ENCODE measurements at places on chromosomes 2 and 18. TPM values are rescaled to one million over a fixed set of nuclear protein-coding genes. Genes with fewer than 3 reads are reported as not detected.

DNA sequence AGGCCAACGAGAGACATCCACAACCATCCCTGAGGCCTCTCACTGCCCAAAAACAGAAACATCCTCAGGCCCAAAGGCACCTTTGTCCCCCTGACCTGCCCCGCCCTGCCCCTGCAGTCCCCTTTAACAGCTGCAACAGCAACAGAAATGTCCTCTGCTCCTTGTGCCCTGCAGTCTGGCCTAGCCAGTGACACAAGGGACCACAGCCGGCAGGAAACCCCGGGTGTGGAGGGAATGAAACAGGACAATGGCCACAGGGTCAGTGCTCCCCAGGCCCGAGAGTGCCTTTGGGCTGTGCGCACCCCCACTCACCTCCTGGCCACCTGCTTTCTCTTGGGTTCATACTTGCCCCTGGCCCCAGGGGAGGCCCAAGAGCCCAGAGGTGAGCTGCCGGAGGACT, 35.6 kb downstream of the SNED1 start:
- DNase-seq = no peak

DNA sequence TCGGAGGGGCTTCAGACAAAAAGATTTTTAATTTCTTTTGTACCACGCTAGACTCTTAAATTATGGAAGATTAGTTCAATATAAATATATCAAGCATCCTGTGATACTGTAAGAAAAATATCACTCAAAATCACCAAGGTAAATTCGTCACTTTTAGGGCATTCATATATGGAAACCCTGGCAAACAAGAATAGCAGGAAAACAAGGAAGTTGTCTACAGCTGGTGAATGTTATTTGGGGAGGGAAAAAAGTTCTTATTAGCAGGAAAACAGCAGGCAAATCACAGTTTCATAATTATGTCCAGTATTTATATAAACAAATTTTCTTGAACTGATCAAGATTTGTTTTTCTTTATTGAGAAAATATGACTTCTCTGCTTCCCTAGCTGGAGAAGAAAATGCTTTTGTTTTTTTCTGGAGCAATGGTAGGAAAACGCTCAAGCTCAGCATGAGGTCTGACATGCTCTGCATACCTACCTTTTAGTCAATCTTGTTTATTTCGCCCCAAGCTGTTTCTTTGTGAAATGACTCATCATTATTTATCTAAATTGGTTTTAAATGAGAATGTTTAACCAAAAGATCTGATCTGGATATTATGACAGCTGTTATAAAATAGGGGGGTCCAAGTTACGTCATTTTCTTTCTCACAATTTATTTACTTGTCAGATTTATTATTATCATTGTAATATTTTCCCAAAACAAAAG, 14.7 kb downstream of the LINC00305 start:
- DNase-seq = no peak

EHD3 gene
- 1.5 TPM for total RNA-seq

DNA sequence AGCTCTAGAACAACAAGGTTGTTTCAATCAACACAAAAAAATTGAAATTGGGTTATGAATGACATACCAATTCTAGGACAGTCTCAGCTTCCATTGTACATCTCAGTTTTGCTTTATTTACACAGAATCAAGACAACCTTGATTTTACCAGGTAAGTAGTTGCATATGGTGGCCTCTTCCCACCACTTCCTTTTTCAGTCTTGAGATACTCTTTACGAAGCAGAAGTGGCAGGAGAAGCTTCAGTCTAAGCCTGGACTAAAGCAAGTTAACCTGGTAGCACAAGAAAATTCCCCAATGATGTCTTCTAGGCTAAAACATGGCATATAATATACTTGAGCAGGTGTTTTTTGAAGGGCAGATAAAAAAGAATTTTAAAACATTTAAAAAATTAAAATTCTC, 10.7 kb upstream of the FAM136A start:
- DNase-seq = no peak

MSTN gene
- 1.0 TPM for total RNA-seq

- no peak for DNase-seq
Measured at GRCh38 chr2:195575879-195576401, 81.1 kb upstream of the SLC39A10 start.

DPP4 gene
- total RNA-seq = 2.2 TPM

- DNase-seq = no peak
Measured at GRCh38 chr2:5076599-5076998, 615.6 kb upstream of the SOX11 start.

RNU2-63P gene
- not detected for total RNA-seq

- no peak for DNase-seq
Measured at GRCh38 chr2:64250751-64251423, 106.7 kb upstream of the PELI1 start.

DNA sequence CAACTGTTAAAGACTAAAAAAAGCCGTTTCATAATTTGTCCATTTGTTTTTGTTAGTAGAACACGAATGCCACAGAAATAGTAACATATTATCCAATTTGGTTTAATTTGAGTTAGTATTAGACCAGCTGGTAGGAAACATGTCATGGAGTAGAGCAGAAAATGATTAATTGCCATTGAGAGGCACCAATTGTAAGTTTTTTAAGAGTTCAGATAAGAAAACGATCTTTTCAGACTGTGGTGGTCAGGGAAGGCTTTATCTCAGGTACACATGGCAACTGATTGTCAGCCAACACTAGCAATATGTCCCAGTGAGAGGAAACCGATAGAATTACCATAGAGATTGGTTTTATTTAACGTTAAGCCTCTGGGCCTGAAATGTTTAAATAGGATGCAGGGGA, 438.2 kb upstream of the MAP2 start:
- DNase-seq = no peak

GRCh38 chr18:74498712-74499627, 2.8 kb downstream of the CNDP2 start:
- no peak for DNase-seq

DNA sequence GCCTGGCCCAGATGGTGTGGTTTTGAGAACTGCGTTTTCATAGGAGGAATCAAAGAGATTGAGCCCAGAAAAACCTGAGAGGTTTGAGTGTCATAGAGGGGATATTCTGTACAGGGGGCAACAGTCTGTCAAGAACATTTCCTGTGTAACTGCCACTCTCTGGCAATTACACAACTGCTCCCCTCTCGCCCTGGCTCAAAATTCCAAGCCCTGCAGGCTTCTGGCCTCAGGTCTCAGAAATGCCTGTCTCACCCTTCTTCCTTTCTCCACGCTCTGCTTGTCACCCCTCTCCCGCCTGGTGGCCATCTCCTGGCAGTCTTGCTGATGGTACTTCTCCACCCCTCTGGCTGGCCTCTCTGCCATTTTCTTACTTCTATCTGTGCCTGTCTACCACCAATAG, 4.0 kb downstream of the VAMP5 start:
- no peak for DNase-seq

NEU2 gene
- not detected for total RNA-seq

DNA sequence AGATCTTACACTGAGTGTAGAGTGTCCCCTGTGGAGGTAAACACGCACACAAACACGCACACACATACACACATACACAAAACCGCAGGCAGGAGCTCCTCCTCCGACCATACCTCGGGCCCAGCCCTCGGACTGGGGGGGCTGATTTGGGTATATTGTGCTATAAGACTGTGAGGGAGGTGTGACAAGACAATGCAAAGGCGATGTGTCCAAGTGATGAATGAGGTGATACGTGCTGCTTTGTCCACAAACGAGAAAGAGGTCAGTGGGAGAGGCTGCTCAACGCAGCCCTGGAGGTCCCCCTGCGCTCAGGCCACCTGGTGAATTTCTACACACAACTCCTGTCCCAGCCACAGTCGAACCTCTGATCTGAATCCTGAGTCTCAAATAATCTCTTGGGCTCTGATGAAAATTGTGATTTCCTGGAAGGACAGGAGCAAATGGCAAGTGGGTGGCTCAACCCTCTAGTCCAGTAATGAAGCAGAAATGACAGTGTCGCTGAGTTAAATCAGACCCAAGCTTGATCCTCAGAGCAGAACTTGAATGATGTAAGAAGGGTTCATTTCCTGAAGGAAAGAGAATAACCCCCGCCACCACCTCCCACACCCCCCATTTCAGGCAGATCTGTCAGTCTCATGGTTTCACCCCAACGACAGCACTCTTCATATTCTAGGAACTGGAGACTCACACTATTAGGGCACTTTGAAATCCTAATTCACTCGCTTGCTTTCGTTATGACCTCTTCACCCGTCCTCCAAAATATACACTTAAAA, 48.9 kb upstream of the ASXL2 start:
- DNase-seq = no peak

DNA sequence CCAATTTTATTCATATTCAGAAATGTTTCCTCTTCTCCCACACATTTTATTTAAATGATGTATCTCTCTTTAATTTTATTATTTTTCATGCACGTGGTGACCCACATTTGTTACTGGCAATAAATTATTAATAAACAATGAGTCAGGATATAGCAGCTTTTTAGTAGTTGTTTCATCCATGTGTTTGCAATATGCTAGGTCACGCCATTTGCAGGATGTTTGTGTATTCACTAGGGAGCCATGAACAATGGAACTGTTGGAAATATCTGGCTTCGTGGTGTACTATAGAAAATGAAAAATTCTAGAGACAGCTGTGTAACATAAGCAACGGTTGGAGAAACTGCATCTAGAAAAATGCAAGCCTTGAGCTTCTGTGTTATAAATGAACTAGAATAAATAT, 176.0 kb upstream of the COL3A1 start:
- DNase-seq = no peak

- DNase-seq = no peak
Measured at GRCh38 chr2:98472132-98472650, 27.5 kb downstream of the INPP4A start.

- no peak for DNase-seq
Measured at GRCh38 chr18:51941999-51942398, 398.0 kb upstream of the DCC start.

DNA sequence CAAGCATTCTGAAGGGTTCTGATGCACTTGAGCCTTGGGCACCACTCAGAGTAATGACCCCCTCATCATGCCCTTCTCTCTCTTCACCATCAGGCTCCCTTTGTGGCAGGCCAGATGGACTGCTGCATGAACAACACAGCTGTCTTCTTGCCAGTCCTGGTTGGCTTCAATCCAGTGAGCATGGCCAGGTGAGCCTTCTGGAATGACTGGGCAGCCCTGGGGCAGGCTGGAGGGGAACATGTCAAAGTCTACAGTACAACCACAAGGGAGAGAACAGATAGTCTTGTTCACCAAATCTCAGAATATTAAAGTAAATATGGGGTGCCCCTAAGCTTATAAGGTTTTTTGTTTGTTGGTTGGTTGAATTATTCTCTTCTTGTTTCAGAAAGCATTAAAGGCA, 4.4 kb downstream of the GCKR start:
- DNase-seq = peak; percentile 32

DNA sequence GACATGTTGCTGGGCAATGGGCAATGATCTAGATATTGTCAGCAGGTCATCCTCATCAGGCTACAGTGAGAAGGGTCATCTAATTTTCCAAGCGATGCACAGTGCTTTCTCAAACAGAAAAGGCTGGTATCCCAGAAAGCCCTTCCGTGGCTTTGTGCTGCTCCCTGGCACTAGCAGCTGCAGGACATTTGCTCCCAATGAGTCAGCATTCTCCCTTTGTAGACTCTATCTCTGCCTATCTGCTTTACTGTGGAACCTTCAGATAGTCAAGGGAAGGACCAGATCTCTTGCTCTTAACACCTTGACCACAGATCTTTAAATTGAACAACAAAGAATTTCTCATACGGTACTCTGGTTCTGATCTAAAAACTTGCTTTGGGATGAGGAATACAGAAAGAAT, 101.4 kb downstream of the CDH2 start:
- no peak for DNase-seq

- DNase-seq = no peak
Measured at GRCh38 chr2:203740871-203741281, 34.4 kb downstream of the CD28 start.

MOCOS gene
- total RNA-seq = 0.63 TPM

All from gastrocnemius medialis (tissue), 4 donors.